Stimulated activated CD4-positive, alpha-beta T cell treated with anti-CD3 and anti-CD28 coated beads, Interleukin-4, amount 100 ng/mL, for 4 hours (primary cell): ENCODE measurements at places on chromosomes 1 and 21.

- DNase-seq = no peak
These were observed 19.2 kb downstream of the RD3 start for GRCh38 chr1:211472724-211473123.

DNA sequence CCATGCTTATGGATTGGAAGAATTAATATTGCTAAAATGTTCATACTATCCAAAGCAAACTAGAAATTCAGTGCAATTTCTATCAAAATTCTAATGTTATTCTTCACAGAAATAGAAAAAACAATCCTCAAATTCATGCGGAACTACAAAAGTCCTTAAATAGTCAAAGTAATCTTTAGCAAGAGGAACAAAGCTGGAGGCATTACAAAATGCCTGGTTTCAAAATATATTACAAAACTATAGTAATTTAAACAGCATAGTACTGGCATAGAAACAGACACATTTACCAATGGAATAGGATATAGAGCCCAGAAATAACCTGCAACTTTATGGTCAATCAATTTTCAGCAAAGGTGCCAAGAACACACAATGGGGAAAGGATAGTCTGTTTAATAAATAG is 3.8 kb downstream of the CTSS start:
- no peak for DNase-seq

DNA sequence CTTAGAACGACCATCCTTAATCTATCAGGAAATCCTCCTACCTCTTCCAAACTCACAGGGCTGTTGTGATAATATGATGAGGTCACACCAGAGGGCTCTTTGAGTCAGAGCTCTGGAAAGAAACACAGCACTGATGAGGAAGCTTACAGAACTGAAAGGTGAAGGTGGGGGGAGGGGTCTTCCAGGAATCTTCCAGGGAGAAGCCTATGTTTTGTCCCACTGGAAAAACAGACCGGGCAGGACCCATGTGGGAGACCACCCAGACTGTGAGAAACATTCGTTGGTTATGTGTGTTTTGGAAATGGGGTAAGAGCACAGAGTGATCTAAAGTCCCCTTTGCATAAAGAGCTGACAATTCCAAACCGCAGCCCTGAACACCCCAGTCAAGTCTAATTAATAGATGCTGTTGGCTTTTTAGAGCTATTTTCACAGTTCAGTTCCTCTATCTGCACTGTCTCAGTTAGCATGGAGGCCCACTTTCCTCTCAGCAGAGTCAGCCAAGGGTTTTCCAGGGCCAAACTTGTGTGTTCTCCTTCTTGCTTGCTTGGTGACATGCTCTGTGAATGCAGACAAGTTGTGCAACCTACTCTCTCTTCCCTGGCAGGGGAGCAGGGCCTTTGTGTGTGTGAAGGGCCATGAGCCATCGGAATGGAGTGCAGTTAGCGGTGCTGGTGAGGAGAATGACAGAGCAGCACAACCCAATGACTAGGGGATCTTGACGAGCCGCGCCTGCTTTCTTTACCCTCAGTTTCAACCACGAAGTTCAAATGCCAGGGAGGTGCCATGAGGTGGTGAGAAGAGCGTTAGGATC is 12.3 kb downstream of the PHLDA3 start:
- DNase-seq = no peak

DNA sequence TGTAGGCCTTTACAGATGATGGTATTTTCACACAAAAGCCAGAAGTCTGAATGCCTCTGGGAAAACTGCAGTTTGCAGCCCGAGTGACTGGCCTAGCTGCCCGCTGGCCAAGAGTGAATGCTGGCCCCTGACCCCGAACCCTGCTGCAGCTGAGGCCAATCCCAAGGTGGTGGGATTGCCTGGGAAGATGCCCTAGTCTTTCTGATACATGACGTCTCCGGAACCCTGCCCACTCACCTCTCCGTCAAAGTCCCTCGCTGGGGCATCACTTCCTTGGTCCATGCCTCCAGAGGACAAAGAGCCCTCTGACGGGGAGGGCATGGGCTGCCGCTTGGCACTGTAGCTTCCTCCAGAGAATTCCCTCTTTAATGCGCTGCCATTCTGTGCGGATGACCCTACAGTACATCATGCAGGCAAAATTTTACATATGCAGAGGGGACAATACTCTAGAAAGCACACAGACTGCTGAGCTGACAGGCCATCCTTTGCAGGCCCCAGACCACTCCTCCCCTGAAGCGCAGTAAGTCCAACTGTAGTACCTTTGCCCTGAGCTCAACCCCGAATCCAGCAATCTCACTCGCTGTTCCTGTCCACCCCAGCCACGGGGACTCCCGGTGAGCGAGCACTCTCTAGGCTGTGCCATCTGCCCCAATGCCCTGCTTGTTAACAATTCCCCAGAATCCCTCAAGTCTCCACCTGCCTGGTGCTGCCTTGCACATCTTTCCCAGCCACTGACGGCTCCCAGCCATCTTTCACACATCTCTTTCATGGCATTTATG is 54.7 kb downstream of the COQ8A start:
- no peak for DNase-seq

GRCh38 chr1:201486187-201486586 is 17.2 kb upstream of the PHLDA3 start:
- no peak for DNase-seq

GRCh38 chr1:88149686-88150085 is 534.4 kb upstream of the PKN2 start:
- no peak for DNase-seq

GRCh38 chr1:245453541-245453940 is 298.8 kb downstream of the KIF26B start:
- DNase-seq = no peak

DNA sequence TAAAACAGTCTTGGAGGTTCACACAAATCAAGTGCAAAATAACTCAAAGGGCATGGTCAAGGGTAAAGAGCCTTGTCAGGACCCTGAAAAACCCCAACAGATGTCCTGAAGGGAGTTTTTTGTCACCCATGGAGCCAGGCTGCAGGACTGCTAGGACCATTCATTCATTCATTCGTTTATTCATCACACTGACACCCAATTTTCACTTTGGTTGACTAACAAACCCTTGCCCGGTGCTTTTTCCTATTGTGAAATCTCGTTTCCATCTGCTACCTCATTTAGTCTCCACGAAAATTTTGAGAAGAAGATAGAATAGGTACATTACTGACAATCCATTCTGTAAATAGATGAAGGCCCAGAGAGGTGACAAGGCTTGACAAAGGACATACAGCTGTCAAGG is 216.0 kb downstream of the HIVEP3 start:
- no peak for DNase-seq

GRCh38 chr1:161999301-162000052 is 24.2 kb downstream of the OLFML2B start:
- DNase-seq = no peak

- no peak for DNase-seq
These were observed 58.1 kb upstream of the SIM2 start for GRCh38 chr21:36640721-36641244.

- DNase-seq = no peak
These were observed 29.4 kb upstream of the B3GALNT2 start for GRCh38 chr1:235533476-235534168.

DNA sequence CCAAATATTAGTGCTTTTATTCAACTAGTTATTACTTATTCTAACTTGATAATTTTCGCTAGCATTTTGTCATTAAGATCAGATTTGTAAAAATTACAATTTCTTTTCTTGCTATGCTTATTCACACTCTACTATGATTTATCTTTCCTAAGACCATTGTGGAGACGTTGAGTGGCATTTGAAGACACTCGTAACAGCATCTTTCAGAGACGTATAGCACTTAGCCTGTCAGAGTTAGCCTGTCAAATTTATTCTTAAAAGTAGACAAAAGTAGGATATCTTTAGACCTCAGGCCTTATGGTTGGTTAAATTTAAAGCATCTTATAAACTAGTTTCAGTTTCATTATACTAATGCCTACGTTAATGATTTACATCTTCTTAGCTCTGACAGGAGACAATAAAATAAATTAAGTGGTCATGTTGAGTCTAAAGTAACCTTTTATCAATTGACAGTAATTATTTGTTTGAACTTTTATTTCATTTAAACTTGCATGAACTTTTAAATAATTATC is 1410.1 kb downstream of the MRPL39 start:
- no peak for DNase-seq

DNA sequence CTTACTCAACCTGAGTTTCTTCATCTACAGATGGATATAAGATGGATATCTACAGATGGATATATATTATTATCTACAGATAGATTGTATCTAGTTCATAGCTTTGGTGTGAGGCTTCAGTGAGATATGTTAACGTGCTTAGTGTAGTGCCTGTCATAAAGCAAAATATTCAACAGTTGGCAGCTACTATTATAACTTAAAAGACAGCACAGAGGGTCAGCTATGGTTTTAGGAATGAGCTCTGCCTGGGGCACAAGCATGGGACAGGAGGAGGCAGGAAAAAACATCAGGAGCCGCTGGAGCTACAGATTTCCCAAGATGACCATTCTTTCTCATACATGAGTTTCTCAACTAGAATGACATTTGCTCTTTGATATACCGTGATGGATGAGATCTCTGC is 1.3 kb upstream of the CYB5R1 start:
- no peak for DNase-seq

DNA sequence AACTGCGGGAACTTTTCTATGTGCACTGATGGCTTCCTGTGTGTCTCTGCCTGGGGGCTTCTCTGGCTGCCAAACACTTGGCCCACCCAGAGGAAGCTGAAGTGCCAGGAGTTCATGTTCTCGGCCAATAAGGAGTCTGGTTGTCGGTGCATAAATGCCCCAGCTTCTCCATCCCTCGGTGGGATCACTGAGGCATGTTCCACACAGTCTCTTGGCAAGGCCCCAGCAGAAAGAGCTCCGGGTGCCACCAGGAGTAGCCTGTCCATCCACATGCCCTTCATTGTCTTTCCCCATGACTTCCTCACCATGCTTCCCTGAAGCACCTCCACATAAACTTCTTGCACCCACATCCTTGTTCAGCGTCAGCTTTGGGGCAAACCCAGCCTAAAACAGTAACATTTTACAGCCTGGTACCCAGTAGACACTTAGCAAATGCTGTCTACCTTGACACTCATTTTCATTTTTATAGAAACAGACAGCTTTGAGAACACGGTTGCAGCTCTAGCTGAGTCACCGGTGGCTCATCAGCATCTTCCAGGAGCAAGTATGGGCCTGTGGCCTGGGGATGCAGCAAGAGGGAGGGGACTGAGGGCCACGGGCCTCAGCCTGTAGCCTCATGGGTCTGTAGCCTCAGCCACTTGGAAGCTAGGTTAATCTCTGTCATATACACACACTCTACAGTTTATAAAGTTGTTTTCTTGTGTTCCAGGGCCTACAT is 14.8 kb upstream of the CDCP2 start:
- DNase-seq = no peak

DNA sequence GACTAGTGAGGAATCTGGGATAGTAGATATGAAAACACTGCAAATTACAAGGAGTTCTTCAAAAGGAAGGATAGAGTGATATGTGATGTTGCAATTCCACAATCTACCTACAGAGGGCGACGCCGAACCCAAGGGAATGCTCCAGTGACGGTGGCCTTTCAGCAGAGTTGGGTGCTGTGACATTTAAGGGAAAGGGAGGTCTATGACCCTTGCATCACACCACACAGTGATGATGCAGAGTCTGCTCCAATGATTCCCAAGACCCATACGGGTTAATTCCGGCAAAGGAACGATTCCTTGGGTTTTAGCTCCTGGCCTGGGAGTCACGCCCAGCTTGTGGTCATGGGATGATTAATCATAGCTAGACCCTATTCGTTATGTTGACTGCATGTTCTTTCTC is 123.0 kb upstream of the IGSF21 start:
- DNase-seq = peak; percentile 5

DNA sequence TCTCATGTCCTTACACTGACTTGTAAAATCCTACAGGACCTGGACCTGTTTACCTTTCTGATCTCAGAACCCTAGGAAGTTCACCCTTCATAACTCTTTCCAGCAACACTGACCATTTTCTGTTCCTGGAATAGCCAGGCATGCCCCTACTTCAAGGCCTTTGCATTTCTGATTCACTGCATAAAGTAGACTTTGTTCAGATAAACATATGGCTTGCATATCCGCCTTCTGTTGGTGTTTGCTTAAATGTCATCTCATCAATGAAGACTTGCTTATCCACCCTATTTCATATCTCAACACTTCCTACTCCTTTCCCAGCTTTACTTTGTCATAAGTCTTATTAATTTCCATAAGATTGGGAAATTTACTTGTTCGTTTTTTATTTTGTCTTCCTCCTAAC is 57.4 kb downstream of the HSPA13 start:
- no peak for DNase-seq

- no peak for DNase-seq
These were observed 27.0 kb downstream of the ALPL start for GRCh38 chr1:21536218-21536617.

DNA sequence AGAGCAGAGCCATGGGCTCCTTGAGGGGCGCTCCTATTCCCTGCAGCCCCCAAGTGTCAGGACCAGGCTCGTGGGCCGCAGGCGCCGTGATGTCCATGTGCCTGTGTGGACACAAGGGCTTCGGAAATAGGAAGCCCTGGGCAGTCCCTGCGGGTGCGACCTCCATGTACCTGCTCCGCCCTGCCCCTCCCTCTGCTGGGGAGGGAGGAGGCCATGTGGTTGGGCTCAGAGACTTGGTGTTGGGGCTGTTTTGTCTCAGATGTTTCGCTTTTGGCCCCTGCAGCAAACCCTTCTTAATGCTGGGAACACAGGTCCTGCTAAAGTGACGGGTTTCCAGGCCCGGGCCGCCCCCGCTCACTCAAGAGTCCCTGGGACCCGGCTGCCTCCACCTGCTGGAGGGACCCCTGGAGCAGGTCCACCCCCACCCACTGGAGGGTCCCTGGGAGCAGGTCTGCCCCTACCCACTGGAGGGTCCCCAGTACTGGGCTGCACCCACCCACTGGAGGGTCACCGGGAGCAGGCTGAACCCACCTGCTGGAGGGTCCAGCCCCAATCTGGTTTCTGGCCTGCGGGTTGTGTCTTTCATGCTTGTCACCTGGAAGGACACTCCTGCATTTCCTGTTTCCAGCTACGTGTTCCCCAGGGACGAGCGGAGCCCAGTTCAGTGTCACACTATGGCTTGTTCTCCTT is 156.5 kb downstream of the PEX14 start:
- DNase-seq = no peak

DNA sequence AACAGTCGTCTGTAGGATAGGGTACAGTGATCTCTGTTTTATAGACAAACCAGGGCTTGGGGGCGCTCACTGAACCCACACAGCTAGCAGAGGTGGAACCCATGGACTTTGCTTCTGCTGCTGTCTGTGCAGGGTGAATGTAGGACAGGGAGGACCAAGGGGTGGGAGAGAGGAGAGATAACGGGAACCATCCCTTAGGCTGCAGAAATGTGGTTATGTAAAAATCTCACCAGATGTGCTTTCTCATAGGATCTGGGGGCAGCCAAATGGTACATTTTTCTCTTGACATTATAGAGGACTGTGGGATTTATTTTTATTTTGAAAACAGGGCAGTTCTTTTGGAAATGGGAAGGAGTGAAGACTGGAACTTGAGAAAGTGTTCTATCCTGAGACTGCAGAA is 8.7 kb downstream of the NFASC start:
- no peak for DNase-seq

- DNase-seq = no peak
These were observed 4.9 kb downstream of the MIER1 start for GRCh38 chr1:66929691-66929998.
